WERI-Rb-1 (cell line): ENCODE measurements at places on chromosomes 3 and 15.

GRCh38 chr3:50520849-50521248 is 17.4 kb upstream of the CACNA2D2 start:
- DNase-seq, result no peak

- no peak for DNase-seq
Measured at GRCh38 chr3:14431452-14431916, 29.1 kb downstream of the SLC6A6 start.

DNA sequence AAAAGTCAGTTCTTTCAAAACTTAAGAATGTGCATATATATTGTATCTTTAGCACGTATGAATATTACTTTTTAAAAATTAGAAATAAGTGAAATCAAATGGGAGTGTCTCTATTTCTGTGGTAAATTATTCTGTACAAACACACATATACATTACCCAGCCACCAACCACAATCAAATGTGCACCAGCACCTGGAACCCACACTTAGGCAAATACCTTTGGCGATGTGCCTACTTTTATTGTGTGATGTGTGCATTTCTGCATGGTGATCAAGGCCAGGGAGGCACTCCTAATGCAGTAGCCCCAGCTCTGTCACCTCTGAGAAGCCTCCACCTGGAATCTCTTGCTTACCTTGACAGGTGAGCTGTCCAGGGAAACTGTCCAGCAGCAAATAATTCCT is 76.9 kb downstream of the PIK3R4 start:
- no peak for DNase-seq

DNA sequence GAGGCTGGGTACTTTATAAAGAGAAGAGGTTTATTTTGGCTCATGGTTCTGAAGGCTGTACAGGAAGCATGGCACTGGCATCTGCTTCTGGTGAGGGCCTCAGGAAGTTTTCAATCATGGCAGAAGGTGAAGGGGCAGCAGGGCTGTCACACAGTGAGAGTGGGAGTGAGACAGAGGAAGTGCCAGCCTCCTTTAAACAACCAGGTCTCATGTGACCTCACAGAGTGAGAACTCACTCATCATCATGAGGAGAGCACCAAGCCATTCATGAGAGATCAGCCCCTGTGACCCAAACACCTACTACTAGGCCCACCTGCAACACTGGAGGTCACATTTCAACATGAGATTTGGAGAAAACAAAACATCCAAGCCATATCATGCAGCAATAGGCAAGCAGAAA is 9.3 kb upstream of the RFTN1 start:
- DNase-seq, result no peak

GRCh38 chr3:128585189-128585588 is 65.4 kb downstream of the RPN1 start:
- no peak for DNase-seq

DNA sequence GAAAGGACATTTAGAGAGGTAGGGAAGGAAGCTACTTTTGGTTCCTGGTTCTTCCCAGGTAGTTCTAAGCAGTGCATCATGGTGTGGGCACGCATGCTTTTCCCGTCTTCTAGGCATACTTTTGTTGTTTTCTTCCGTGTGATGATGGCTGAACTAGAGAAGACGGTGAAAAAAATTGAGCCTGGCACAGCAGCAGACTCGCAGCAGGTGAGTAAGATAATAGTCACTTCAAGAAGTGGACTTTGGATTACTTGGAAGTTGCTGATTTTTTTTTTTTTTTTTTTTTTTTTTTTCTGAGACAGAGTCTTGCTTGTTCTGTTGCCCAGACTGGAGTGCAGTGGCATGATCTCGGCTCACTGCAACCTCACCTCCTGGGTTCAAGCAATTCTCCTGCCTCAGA is 17.9 kb downstream of the FANCD2OS start:
- DNase-seq, result no peak

DNA sequence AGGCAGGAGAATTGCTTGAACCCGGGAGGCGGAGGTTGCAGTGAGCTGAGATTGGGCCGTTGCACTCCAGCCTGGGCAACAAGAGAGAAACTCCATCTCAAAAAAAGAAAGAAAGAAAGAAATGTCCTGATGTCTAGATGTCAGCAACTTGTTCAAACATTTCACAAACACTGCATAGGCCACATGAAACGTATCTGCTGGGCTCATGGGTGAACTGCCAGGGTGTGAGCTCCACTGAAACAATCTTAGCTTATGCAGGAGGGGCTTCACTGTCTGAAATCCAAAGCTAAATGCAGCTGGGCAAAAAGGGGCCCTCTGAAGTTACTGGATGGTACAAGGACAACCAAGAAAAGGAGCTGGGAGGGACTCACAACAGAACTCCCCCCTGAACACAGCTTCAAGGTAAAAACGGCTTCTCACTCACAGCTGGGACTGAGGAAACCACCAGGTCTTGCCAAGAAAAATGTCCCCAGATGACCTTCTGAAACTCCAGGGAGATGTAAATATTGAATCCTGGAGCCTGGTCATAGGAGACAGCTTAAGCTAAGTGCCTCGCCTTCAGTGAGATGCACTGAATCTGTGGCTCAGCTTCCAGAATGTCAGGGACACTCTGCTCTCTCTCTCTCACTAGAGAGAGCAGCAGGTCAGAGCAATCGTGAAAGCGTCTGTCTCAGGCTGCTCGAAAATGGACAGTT is 31.9 kb downstream of the SEC61A1 start:
- DNase-seq, result no peak

DNA sequence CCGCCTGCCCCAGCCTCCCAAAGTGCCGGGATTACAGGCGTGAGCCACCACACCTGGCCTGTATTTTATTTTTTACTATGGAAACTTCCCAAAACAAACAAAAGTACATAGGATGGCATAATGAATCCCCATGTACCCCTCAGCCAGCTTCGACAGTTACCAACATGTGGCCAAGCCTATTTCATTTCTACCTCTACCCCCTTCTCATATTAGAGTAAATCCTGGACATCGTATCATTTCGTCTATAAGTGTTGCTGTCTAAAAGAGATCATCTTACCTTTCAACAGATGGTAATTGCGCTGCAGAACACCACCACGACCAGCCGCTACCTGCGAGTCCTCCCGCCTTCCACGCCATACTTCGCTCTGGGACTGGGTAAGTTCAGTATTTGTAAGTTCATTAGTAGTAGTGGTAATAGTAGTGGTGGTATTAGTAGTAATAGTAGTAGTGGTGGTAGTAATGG is 44.9 kb downstream of the DLEC1 start:
- no peak for DNase-seq

- DNase-seq, result no peak
Measured at GRCh38 chr15:69628256-69629093, 175.9 kb downstream of the RPLP1 start.

GRCh38 chr15:78455749-78456148 is 17.7 kb downstream of the IREB2 start:
- DNase-seq, result no peak

- peak; percentile 14 for DNase-seq
Measured at GRCh38 chr15:55715355-55716076, 27.4 kb downstream of the PRTG start.

GRCh38 chr15:33021806-33022389 is 172.6 kb downstream of the FMN1 start:
- DNase-seq, result peak; percentile 19

- peak; percentile 31 for DNase-seq
Measured at GRCh38 chr3:122754929-122755328, 38.7 kb downstream of the HSPBAP1 start.

DNA sequence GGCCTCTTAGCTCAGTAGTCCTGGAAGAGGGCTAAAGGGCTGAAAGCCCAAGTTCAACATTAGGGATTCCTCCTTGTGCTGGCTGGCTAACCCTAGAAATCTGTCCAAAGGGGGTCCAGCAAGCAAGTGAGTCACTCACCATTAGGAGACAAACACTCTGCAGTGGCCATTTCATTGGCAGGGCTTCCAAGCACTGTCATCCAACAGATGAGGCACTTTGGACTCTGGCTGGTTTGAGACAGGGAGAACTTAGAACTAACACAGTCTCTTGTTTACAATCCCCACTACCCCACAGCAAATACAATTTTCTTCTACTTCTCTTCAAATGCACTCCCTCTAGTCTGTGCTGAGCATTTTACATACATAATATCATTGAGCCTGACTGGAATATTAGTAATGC is 10.1 kb upstream of the WNT5A start:
- DNase-seq, result no peak

GRCh38 chr3:111238885-111239284 is 167.3 kb downstream of the NECTIN3 start:
- no peak for DNase-seq

GRCh38 chr3:101074518-101074917 is 81.3 kb upstream of the ABI3BP start:
- DNase-seq, result no peak

DNA sequence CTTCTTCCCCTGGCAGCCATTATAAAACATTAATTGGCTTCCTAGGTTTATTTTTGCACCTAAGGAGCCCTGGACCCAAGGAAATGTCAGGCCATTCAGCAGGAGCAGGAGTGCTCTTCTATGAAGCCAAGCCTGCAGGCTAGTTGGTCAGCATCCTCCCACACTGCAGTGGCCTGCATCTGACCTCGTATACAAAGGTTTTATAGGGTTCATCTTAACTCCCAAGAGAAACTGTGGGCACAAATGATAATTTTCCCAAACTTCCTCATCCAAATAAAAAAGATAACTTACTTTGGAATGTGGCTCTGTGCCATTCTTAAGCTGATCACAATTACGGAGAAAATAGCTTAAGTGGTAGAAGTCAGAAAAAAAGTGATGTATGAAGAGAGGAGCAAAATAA is 19.4 kb downstream of the PLSCR1 start:
- DNase-seq, result no peak

- peak; percentile 68 for DNase-seq
Measured at GRCh38 chr3:112043621-112044201, 9.2 kb downstream of the TMPRSS7 start.

DNA sequence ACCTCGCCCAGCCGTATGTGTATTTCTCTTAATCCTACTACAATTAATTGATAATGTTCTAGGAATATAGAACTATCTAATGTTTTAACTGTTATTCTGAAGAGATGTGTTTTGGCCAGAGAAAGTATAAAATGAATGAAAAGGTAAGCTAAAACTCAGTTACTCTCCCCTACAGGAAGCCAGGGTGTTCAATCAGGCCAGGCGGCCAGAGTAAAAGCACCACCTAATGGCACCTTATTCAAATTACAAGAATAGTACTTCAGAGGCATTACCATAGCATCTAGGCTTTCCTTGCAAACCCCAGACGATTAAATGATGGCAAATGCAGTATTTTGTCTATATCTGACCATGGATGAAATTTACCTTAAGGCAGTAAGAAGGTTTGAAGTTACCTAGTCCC is 10.4 kb downstream of the SLC12A8 start:
- DNase-seq, result no peak

DNA sequence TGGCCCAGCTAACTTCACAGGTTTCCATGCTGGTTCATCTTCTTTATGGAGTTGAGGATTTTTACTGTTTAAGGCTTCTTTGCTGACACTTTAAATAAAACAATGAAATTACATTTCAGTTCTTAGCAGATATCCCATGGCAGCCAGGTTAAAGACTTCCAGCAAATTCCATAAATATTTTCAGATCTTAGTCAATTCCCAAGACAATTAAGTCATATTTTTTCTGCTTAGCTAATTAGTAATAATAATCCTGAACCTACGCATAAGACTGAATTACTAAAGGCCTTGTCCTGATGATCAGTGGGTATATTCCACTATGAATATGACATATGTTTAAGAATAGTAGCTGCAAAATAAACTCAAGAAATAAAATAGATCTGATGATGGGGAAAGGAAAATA is 83.3 kb downstream of the NR2E3 start:
- no peak for DNase-seq

GRCh38 chr15:93866948-93867347 is 364.4 kb upstream of the MCTP2 start:
- no peak for DNase-seq

DNA sequence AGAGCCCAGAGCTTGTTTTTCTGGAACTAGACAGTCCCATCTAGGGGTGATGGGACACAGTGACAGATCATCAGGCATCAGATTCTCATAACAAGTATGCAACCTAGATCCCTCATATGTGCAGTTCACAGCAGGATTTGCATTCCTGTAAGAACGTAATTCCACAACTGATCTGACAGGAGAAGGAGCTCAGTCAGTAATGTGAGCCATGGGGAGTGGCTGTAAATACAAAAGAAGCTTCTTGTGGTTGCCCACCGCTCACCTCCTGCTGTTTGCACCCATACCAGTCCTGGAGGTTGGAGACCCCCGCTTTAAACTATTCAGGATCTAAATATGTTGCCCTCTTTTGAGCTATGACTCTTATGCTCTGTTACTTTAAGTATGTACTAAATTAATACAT is 167.3 kb downstream of the ALCAM start:
- no peak for DNase-seq

DNA sequence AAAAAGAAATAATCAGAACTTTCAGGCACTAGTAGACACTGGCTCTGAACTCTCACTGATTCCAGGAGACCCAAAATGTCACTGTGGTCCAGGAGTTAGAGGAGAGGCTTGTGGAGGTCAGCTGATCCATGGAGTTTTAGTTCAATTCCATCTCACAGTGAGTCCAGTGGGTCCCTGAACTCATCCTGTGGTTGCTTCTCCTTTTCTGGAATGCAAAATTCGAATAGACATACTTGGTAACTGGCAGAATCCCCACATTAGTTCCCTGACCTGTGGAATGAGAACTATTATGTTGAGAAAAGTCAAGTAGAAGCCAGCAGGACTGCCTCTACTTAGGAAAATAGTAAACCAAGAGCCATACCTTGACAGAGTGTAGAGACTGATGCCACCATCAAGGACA is 87.3 kb upstream of the OXTR start:
- no peak for DNase-seq

GRCh38 chr3:7075117-7075516 is 214.2 kb downstream of the GRM7 start:
- no peak for DNase-seq

GRCh38 chr3:21059404-21059803 is 691.6 kb downstream of the ZNF385D start:
- DNase-seq, result no peak

GRCh38 chr3:22659651-22660475 is 543.3 kb upstream of the UBE2E2 start:
- DNase-seq, result no peak

DNA sequence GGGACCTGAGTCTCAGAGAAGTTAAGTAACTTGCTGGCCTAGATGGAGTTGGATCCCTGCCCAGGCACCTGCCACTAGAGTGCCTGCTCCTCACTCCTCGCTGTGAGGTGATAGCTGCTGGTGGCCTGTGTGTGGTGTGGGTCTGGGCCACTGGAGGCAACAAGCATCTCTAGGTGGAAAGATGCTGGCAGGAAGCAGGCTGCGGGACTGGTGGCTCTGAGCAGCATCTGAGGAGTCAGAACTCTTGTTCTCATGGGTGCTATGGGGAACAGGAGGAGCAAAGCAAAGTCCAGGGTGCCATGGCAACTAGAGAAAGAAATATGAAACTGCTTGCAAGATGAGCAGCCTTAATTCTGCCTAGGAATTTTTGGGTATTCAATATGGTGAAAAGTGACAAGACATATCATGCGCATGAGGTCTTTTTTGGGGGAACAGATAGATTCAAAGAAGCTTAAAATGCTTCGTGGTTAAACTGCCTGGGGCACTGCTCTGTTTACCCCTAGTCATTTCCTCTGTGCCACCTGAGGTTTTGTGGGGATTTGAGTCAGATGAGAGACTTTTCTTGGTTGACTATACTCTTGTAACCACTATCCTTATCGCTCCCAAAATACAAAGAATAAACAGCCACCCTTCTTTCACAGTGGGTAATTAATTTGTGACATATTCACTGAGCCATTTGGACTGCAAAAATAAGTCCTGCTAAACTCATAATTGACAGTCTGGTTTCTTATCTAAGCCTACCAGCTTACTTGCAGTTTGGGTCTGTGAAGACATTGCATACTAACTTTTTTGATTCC is 50.3 kb downstream of the MED12L start:
- DNase-seq, result no peak
